ENCODE measurements at places on chromosomes 4 and X. TPM values are rescaled to one million over a fixed set of nuclear protein-coding genes. Genes with fewer than 3 reads are reported as not detected.

Gene GAGE12F
- total RNA-seq, result not detected

Gene TMEM150C
- total RNA-seq, result 1.5 TPM

Gene HSD17B13
- total RNA-seq, result not detected

Gene C4orf36
- 2.7 TPM for total RNA-seq

Gene ADGRG4
- not detected for total RNA-seq

Gene MAGEA8
- total RNA-seq, result not detected

Gene MAGEA9B
- total RNA-seq, result not detected

Gene GYG2
- total RNA-seq, result not detected

Gene TMEM255A
- 0.40 TPM for total RNA-seq

Gene CLIC2
- not detected for total RNA-seq

Gene ABCE1
- total RNA-seq, result 132 TPM

Gene VCX3B
- not detected for total RNA-seq
